Trophoblast cell (in vitro differentiated cells and primary cell): ENCODE measurements at places on chromosomes 1 and 21.

DNA sequence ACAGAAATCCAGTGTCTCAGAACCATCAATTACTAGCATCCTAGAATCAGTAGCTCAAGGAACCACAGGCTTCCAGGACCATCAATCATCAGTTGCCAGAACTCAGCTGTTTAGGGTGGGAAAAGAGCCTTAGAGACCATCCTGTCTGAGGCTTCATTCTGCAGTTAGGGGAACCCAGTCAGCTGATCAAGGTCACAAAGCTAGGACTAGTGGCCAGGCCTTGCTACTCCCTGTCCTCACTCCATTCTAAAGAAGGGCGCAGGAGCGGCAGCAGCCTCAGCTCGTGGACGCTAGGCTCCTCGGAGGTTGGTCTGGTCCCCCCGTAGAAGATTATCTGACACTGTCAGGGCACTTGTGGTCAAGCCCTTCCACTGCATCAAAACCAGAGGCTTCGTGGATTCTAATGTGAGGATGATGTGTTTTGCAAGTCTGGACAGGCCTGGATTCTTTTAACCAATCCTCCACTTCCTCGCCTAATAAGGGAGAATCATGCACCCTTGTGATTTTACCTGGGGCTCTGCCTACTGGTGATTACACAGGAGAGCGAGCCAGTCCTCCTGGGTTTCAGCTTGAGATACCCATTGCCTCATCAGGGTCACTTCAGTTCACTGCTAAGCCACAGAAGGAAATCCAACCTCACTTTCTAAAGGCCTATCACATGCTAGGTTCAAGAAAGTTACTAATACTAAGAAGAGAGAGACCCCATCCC lies 41.7 kb upstream of the IFFO2 start:
- no peaks in the 10 kb centered on the region for H3K27me3 ChIP-seq
- H3K4me3 ChIP-seq: no peak overlapping the region
- peaks cover 8% of the 10 kb centered on the region for H3K4me1 ChIP-seq
- DNase-seq: peak; percentile 24
- H3K36me3 ChIP-seq: no peaks in the 10 kb centered on the region
- H3K27ac ChIP-seq: no peak overlapping the region

DNA sequence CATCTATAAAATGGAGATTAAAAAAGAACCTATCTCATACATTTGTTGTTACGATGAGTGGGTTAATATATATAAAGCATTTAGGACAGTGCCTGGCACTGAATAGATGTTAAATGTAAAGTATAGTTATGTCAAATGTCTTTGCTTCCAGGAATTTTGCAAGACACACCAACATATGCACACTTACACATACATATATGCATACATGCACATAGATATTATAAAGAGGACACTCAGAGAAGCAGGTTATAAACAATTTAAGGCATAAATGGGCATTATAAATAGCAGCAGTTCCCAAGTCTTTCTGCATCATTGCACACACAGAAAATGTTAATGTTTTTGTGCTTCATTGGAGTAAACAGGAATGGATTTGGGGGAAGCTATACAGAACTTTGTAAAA lies 13.3 kb downstream of the CYP4X1 start:
- H3K4me3 ChIP-seq: no peak overlapping the region
- no peaks in the 10 kb centered on the region for H3K36me3 ChIP-seq
- H3K4me1 ChIP-seq: no peaks in the 10 kb centered on the region
- no peaks in the 10 kb centered on the region for H3K27me3 ChIP-seq
- DNase-seq: no peak

GRCh38 chr21:33655588-33656221 lies 13.4 kb downstream of the ITSN1 start:
- no peak overlapping the region for H3K4me3 ChIP-seq
- H3K36me3 ChIP-seq: no peaks in the 10 kb centered on the region
- peaks cover 9% of the 10 kb centered on the region for H3K4me1 ChIP-seq
- peak; percentile 97 for DNase-seq
- H3K27ac ChIP-seq: peak overlapping the region; percentile 80
- H3K27me3 ChIP-seq: no peaks in the 10 kb centered on the region

GRCh38 chr1:182278144-182279054 lies 113.2 kb downstream of the GLUL start:
- H3K36me3 ChIP-seq: no peaks in the 10 kb centered on the region
- H3K4me3 ChIP-seq: no peak overlapping the region

DNA sequence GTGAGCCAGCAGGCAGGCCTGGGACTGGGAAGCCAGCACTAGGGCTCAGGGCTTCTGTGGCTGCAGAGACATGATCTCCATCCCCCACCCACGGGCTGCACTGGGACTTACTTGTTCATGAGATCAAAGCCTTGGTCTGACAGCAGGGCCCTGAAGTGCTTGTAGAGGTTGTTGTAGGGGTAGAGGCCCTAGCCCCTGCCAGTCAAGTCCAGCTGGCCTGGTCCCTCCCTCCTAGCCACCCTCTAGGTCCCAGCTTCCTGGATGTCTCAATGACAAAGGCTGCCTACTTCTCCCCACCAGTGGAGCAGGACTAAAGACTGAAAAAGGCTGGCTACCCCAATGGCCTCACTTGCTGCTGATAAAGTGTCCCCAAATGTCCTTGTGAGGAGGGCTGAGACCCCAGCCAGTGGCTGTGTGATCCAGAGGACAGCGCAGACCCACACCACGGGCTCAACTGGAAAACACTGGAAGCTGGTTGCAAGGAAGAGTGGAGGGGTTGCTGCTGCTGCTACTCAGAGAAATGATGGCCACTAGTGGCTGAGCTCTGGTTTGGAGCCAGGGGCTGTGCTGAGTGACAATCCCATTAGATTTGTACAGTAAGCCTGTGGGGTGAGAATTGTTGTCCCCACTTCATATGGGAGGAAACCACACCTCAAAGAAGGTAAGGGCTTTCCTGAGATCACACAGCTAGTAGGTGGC lies 1.4 kb downstream of the HTR1D start:
- H3K27ac ChIP-seq: no peak overlapping the region
- no peaks in the 10 kb centered on the region for H3K4me1 ChIP-seq
- no peaks in the 10 kb centered on the region for H3K36me3 ChIP-seq
- H3K4me3 ChIP-seq: no peak overlapping the region

DNA sequence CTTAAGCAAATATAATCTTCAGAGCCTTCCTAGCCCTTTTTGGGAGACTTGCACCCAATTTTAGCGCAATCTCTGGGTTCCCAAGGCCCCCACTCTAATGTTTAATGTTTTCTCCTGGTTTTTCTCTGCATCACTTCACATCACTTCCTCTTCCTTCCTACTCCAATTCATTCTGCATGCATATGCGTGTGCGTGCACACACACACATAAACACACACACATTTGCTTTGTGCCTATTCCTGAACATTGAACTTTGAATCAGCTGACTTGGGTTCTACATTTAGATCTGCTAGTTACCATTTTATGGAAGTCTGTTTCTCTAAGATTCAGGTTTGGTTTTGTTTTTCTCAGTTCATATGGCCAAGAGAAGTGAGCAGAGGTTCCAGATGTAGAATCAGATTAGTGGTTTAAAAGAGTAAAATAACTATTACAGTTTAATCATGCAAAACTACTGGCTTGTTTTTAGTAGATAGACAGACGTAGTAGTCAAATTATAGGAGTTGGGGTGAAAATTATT lies 7.4 kb upstream of the EDEM3 start:
- H3K4me1 ChIP-seq: no peaks in the 10 kb centered on the region
- H3K27me3 ChIP-seq: no peaks in the 10 kb centered on the region
- no peaks in the 10 kb centered on the region for H3K36me3 ChIP-seq
- no peak for DNase-seq
- no peak overlapping the region for H3K4me3 ChIP-seq
- H3K27ac ChIP-seq: no peak overlapping the region

GRCh38 chr1:101748077-101748476 lies 248.6 kb downstream of the OLFM3 start:
- H3K36me3 ChIP-seq: no peaks in the 10 kb centered on the region
- no peaks in the 10 kb centered on the region for H3K4me1 ChIP-seq
- no peak for DNase-seq
- H3K4me3 ChIP-seq: no peak overlapping the region
- no peaks in the 10 kb centered on the region for H3K27me3 ChIP-seq

DNA sequence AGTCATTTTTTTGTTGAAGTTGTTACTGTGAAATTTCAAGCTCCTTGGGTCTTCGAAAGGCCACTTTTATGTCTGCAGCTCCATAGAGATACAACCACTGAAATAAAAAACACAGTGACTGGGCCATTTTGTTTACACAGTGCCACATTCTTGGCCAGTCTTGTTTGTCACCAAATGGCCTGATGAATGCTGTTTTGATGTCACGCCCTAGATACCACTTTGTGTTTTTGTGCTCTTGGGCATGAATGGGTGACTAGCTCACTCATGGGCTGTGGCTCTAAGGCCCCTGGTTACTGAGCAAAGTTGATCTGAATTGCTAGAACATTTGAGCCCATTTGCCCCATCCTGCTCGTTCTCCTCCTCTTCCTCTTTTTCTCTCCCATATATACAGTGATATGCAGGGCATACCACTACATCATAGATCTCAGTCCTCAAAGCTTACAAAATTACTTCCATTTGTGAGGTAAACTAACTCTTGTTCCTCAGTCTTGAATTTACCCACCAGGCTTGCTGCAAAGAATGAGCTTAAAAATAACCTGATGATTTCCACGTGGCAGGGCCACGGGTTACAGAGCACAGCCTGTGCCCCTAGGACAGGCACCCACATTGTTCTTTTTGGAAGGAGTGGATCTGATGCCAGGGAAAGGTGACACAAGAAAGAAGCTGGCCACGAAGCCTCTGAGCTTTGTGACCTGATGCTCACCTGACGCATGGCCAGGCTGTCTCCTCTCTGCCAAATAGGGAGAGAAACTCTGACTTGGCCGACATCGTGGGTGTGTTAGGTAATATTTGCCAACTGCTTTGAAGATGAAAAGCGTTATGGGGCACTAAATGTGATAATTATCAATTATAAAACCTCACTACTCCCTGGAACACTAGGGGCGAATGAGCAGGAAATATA lies 92.4 kb downstream of the RUNX1 start:
- no peak for DNase-seq
- H3K27ac ChIP-seq: no peak overlapping the region
- no peak overlapping the region for H3K4me3 ChIP-seq
- H3K4me1 ChIP-seq: no peaks in the 10 kb centered on the region
- no peaks in the 10 kb centered on the region for H3K27me3 ChIP-seq
- H3K36me3 ChIP-seq: no peaks in the 10 kb centered on the region

- no peak for DNase-seq
- H3K27me3 ChIP-seq: no peaks in the 10 kb centered on the region
Observed at GRCh38 chr1:40606978-40607377, 58.5 kb downstream of the RIMS3 start.

- no peak for DNase-seq
- H3K4me1 ChIP-seq: no peaks in the 10 kb centered on the region
- no peak overlapping the region for H3K4me3 ChIP-seq
- no peaks in the 10 kb centered on the region for H3K27me3 ChIP-seq
- no peaks in the 10 kb centered on the region for H3K36me3 ChIP-seq
Observed at GRCh38 chr1:154765970-154766369, 104.1 kb downstream of the KCNN3 start.

DNA sequence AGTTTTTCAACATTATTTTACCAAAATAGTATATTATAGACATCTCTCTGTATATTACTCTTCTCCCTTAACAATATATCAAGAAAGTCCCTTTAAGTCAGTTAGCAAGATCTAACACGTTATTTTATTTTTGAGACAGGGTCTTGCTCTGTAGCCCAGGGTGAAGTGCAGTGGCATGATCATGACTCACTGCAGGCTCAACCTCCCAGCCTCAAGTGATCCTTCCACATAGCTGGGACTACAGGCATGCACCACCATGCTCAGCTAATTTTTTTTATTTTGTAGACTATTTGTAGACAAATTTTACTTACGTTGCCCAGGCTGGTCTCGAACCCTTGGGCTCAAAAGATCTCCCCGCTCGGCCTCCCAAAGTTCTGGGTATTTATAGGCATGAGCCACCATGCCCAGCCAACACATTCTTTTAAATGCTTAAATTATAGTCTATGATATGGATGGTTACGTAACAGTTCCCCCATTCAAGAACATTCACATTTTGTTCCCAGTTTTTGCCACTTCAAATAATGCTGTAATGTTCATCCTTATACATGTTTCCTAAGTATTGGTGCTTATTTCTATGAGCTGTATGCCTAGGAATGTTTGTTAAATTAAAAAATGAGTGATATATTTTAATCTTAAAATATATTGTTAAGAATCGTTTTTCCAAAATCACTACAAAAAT lies 70.4 kb downstream of the TUT4 start:
- H3K27me3 ChIP-seq: no peaks in the 10 kb centered on the region
- no peaks in the 10 kb centered on the region for H3K36me3 ChIP-seq
- H3K27ac ChIP-seq: no peak overlapping the region
- DNase-seq: no peak
- no peak overlapping the region for H3K4me3 ChIP-seq

DNA sequence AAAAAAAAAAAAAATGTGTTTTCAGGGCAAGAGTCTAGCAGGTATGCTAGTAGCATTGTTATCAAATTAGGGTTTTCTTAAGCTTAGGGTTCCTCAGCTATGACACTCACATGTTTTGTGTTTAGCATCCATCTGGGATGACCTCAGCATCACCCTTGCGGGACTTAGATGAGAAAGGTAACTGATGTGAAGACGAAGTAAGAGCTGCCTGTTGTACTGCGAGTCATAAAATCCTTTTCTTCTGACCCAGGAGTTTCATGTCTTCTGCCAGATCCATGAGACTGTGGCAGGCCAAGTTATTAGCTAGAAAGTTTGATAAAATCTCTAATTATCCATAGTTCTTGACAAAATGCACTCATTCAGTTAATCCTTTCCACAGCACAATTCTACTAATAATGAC lies 1251.1 kb downstream of the AMY1C start:
- no peak overlapping the region for H3K27ac ChIP-seq
- H3K36me3 ChIP-seq: no peaks in the 10 kb centered on the region
- DNase-seq: no peak
- no peak overlapping the region for H3K4me3 ChIP-seq
- H3K4me1 ChIP-seq: no peaks in the 10 kb centered on the region
- H3K27me3 ChIP-seq: no peaks in the 10 kb centered on the region

DNA sequence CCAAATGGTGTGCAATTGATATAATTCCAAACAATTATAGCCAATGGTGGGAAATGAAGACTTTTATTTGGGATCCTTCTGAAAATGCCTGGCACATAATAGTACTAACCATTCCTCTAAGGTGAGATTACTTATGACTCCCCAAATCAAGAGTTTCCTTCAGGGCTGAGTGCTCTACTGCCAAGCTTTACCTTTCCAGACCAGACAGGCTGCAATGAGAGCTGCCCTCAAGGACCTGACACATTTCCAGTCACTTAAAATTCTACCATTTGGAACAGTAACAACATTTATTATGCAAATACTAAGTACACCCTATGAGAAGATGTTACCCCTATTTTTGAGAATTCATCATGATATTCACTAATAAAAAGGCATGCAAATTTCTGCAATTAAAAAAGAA lies 21.1 kb downstream of the PAXBP1 start:
- H3K27ac ChIP-seq: no peak overlapping the region
- peaks cover 21% of the 10 kb centered on the region for H3K36me3 ChIP-seq
- DNase-seq: no peak
- no peaks in the 10 kb centered on the region for H3K4me1 ChIP-seq

- peaks cover 4% of the 10 kb centered on the region for H3K36me3 ChIP-seq
- no peak overlapping the region for H3K27ac ChIP-seq
- H3K4me1 ChIP-seq: no peaks in the 10 kb centered on the region
- no peaks in the 10 kb centered on the region for H3K27me3 ChIP-seq
- no peak for DNase-seq
- no peak overlapping the region for H3K4me3 ChIP-seq
Observed at GRCh38 chr1:62625415-62625814, 28.1 kb downstream of the ANGPTL3 start.

GRCh38 chr1:226578946-226579578 lies 30.5 kb downstream of the STUM start:
- H3K36me3 ChIP-seq: no peaks in the 10 kb centered on the region
- peaks cover 2% of the 10 kb centered on the region for H3K4me1 ChIP-seq
- no peak overlapping the region for H3K4me3 ChIP-seq

- H3K4me1 ChIP-seq: no peaks in the 10 kb centered on the region
Observed at GRCh38 chr1:44101328-44101727, 17.3 kb upstream of the KLF17 start.
